Activated CD8-positive, alpha-beta T cell treated with anti-CD3 and anti-CD28 coated beads, Interleukin-2, amount 10 ng/mL, durations not matched to agents 7 days and 5 days (primary cell): ENCODE measurements at places on chromosomes 3 and 15. TPM values are rescaled to one million over a fixed set of nuclear protein-coding genes. Genes with fewer than 3 reads are reported as not detected.

The DZIP1L gene
- not detected for total RNA-seq

The GOLGA8G gene
- not detected for total RNA-seq

DNA sequence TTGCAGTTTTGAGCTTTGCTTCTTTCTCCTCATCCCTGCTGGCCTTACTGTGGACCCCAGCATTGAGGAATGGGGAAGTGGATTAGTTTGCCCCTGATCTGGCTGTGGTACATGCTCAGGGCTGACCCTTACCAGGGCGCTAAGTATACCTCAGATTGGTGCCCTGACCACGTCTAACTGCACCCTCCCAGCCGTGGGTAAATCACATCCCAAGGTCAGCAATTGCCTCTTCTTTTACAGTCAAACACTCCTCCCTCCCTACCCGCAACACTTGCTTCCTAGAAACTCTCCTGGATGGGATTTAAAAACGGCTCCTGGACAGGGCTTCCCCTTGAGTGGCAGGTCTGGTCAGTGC lies 437.9 kb downstream of the NR2F2 start:
- no peaks in the 10 kb centered on the region for H3K4me1 ChIP-seq
- no peaks in the 10 kb centered on the region for H3K27me3 ChIP-seq
- no peak for DNase-seq
- H3K27ac ChIP-seq: no peak overlapping the region
- no peak overlapping the region for H3K4me3 ChIP-seq

DNA sequence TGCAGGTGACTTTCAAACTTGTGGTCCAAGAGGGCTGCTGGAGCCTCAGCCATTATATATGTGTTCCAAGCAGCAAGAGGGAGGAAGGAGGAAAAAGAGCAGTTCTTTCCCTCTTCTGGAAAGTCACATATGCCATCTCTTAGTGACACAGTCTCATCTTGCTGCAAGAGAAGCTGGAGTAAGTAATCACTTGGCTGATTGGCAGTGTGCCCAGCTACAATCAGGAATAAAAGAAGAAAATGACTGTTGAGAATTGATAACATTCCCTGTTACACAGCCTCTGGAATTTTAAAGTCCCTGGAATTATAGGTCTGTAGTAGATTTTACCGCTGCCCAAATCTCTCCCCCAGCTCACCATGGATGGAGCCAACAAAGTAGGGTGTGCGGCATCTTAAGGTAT lies 31.4 kb upstream of the LYZL4 start:
- H3K4me3 ChIP-seq: no peak overlapping the region
- peaks cover 14% of the 10 kb centered on the region for H3K27me3 ChIP-seq
- DNase-seq: no peak
- H3K4me1 ChIP-seq: no peaks in the 10 kb centered on the region

GRCh38 chr3:16668776-16669545 lies 63.7 kb upstream of the DAZL start:
- H3K27ac ChIP-seq: no peak overlapping the region
- H3K36me3 ChIP-seq: no peaks in the 10 kb centered on the region
- no peak overlapping the region for H3K4me3 ChIP-seq
- H3K27me3 ChIP-seq: peaks cover 1% of the 10 kb centered on the region
- no peaks in the 10 kb centered on the region for H3K4me1 ChIP-seq
- no peak for DNase-seq

The THSD4 gene
- not detected for total RNA-seq

DNA sequence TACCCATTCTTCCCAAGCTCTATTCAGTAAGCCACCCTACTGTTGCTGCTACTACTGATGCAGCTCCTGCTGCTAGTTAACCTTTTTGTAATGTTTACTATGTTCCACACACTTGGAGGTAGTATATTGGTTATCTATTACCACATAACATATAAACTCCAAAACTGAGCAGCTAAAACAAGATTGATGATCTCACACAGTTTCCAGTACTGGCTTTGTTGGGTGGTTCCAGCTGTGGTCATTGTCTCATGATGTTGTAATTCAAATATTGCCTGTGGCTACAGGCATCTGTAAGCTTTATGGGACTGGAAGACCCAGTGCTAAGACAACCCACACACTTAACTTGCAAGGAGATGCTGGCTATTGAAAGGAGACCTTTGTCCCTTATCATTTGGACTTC lies 556.2 kb upstream of the SUCLG2 start:
- no peak overlapping the region for H3K4me3 ChIP-seq
- DNase-seq: no peak
- H3K4me1 ChIP-seq: no peaks in the 10 kb centered on the region
- no peak overlapping the region for H3K27ac ChIP-seq
